ENCODE measurements at places on chromosomes 5 and 9.
A peak's percentile ranks its signal among the peaks of the same experiment; 100 is the strongest.

- DNase-seq, result no peak
Measured at GRCh38 chr9:136318111-136318775, 9.1 kb upstream of the GPSM1 start.

DNA sequence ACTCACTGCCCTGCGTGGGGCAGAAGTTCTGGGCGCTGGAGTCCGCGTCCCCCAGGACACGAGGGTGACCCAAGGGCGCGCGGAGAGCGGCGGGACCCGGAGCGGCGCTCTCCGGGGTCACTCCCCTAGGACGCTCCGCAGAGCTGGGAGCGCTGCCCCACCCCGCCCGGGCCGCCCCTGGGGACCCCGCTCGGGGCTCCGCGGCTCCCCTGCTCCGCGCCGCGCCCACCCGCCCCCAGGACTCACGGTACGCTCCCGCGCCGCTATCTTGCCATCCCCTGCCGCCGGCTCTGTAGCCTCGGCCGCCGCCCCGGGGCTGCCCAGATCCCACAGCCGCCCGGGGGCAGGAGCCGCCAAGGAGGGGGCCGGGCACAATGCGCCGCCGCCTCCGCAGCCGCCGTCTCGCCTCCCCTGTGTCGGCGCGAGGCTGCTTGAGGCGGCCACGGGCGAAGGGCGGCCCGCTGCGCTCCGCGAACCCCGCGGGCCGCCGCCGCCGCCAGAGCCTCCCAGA lies 303 bp downstream of the LIFR start:
- no peak for DNase-seq

GRCh38 chr9:126842220-126842842 lies 18.1 kb upstream of the ZBTB34 start:
- DNase-seq, result no peak

DNA sequence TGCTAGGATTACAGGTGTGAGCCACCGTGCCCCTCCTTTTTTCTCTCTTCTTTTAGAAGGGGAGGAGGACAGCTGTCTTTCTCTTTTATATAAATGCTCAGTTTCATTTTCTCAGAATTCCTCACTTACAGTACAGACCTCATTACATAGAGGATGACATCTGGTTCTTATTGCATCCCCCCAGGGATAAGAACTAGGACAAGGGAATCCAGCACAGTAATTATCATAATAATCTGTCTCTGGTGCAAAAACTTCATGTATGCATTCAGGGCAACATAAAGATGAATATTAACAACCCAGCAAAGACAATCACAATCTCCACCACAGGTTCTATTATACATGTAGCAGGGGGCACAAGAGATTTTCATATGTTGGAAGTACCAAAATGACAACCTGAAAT lies 5.1 kb downstream of the SPZ1 start:
- no peak for DNase-seq

GRCh38 chr5:73591102-73591695 lies 25.7 kb downstream of the UTP15 start:
- peak; percentile 19 for DNase-seq

GRCh38 chr9:71210326-71210725 lies 88.9 kb upstream of the TRPM3 start:
- no peak for DNase-seq

- DNase-seq, result no peak
Measured at GRCh38 chr5:54178207-54178606, 132.2 kb downstream of the ARL15 start.

GRCh38 chr9:125126019-125126746 lies 17.1 kb downstream of the SCAI start:
- no peak for DNase-seq

- no peak for DNase-seq
Measured at GRCh38 chr5:100731768-100732167, 171.3 kb downstream of the ST8SIA4 start.

GRCh38 chr5:42168091-42168670 lies 243.1 kb downstream of the FBXO4 start:
- DNase-seq, result no peak

DNA sequence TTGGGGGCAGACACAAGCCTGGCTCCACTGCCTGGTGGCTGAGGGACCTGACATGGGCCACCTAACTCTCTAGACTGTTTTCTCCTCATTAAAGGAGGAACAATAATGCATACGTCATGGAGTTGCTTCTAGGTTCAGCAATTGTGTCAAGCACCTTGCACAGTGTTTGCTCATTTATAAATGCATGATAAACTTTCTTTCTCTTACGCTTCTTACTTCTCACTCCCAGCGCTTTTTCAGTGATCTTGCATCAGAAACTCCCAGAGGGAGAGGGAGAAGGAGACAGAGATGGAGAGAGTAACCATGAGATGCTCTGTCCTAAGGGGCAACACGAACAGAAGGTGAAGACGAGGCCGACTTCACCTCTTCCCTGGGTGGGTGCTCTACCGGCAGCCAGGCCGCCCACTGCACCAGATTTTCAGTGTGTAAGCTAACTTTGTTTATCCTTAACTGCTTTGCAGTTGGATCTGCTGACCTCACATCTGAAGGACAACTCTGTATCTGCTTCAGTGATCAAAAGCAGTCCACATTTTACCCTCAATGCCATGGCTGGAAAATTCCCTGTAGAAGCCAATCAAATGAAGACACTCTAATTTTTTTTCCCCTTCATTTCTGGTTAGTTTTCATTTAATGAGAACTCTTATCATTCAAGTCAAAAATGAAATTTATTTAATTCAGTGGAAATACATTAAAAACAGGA lies 35.3 kb downstream of the MED27 start:
- no peak for DNase-seq

- DNase-seq, result no peak
Measured at GRCh38 chr5:168295574-168296201, 4.2 kb downstream of the WWC1 start.

- no peak for DNase-seq
Measured at GRCh38 chr9:100324594-100325200, 28.0 kb downstream of the TEX10 start.

GRCh38 chr5:68409259-68409658 lies 193.7 kb downstream of the PIK3R1 start:
- no peak for DNase-seq

- DNase-seq, result no peak
Measured at GRCh38 chr9:112472996-112473395, 13.6 kb upstream of the KIAA1958 start.

GRCh38 chr5:68720884-68721610 lies 372.8 kb upstream of the SLC30A5 start:
- DNase-seq, result no peak

DNA sequence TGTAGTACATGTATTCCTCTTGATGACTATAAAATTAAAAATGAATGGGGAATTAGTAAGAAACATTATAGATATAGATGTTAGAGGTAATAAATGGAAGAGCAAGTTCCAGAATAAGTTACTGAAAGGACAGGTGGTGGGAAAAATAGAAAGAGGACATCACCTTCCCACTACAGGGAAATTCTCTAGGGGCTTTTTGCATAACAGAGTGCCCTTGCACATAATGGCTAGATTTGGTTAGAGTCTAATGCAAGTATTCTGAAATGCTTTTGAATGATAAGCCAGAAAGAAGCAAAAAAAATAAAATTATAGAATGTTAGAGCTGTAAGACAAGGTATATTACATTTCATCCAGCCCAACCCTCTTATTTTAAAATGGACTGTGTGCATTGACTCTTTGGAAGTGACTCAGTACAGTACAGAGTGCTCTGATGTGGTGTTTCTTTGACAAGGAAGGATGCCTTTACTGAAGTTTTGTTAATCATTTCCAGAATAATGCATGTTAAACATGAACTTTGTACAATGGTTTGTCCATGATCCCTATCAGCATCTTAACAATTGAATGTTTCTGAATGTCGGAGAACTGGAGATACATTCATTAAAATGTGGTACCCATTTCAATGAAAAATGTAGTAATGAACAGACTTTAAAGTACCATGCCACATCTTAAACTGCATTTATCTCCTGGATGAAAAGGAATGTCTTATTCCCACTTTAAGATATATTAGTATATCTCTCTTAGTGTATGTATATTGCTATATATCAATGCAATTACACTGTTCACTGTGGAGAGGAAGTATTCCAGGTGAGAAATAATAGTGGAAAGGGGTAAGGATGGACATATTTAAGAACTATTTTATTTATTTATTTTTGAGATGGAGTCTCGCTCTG lies 391.1 kb downstream of the ADGRV1 start:
- DNase-seq, result no peak

- no peak for DNase-seq
Measured at GRCh38 chr5:74647096-74647495, 6.6 kb upstream of the ENC1 start.

DNA sequence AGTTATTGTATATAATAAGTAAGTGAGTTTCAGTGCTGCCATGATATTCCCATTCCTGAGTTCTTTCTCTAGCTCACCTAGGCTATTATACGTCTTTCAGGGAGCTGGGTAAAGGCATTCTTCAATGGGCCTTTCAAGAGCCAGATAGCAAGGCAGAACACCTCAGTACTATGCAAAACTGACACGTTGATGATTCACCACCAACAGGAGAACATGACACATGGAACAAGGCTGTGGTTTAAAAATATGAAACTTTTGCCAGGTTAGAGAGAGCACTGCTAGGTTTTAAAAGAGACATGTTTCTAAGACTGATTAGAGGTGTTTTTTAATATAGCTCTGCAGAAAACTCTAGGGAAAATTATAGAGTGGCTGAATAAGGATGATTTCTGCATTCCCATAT lies 95.9 kb downstream of the UGCG start:
- no peak for DNase-seq

- no peak for DNase-seq
Measured at GRCh38 chr5:128216860-128217531, 133.4 kb downstream of the SLC12A2 start.

DNA sequence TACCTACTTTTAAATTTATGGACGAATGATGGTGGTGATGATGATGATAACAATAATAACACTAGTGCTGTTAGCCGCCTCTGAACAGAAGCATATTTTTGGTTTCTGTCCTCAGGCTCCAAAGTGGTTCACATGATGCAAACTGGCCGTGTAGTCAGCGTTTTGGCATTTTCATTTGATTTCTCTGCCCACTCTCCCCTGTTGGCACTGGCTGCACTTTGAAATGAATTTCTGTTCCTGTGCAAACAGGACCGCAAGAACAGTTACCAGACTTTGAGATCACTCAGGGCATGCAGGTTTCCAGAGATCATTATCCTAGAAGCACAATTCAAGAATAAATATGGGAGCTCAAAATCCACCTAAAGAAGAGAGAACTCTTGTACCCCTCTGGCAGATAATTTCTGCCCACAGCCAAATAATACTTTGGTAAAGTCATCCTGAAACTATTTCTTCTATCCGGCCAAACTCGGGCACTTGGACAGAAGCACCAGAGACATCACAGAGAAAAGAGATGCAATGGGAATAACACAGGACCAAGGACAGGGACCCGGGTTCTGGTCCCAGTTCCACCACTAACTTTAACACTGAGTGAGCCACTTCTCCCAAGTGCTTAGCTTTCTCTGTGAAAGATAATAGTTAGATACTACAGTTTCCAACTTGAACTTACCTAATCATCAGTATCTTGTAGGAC lies 201.7 kb upstream of the PTGER4 start:
- DNase-seq, result no peak
